NCI-H226 (cell line): ENCODE measurements at places on chromosomes 2 and 18.

GRCh38 chr18:33034945-33035344 lies 262.1 kb upstream of the KLHL14 start:
- DNase-seq = no peak

GRCh38 chr2:143513081-143513480 lies 383.9 kb downstream of the ARHGAP15 start:
- DNase-seq = peak; percentile 12

DNA sequence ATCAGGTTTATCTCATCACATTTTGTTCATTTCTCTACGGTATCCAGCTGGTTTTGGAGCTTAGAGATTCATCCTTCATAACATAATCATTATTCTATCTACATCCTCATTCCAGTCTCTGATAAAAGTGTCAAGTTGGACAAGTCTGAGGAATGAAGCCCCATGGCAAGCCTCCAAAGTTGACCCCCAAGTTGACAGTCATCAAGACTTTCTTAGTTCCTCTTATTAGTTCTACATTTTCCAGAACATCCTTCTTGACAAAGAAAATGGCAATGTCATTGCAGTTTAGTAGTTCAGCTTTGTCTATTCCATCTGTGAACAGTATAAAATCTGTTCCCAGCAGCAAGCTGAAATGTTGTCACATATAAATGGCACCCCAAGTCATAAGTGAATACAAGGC lies 4.5 kb upstream of the TMSB10 start:
- DNase-seq = no peak

GRCh38 chr2:234410526-234410925 lies 86.4 kb downstream of the ARL4C start:
- DNase-seq = no peak

DNA sequence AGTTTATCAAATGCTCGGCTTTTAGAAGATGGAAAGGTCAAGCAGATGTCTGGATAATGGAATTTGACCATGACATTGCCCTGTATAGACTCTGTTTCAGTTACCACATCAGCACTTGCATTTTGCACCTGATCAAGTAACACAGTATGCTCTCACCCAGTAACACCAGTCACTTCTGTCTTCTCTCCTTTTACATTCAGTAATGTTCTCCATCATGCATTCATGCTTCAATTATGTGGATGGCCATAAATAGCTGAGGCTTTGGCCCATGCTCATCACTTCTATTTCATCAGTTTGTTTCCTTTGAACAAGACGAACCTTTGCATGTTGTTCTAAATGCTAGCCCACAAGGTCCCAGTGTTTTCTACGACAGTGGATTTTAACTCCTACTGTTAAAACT lies 322.9 kb upstream of the ACVR2A start:
- DNase-seq = no peak

- DNase-seq = no peak
These were observed 8.5 kb upstream of the ANKRD62 start for GRCh38 chr18:12085136-12085535.

DNA sequence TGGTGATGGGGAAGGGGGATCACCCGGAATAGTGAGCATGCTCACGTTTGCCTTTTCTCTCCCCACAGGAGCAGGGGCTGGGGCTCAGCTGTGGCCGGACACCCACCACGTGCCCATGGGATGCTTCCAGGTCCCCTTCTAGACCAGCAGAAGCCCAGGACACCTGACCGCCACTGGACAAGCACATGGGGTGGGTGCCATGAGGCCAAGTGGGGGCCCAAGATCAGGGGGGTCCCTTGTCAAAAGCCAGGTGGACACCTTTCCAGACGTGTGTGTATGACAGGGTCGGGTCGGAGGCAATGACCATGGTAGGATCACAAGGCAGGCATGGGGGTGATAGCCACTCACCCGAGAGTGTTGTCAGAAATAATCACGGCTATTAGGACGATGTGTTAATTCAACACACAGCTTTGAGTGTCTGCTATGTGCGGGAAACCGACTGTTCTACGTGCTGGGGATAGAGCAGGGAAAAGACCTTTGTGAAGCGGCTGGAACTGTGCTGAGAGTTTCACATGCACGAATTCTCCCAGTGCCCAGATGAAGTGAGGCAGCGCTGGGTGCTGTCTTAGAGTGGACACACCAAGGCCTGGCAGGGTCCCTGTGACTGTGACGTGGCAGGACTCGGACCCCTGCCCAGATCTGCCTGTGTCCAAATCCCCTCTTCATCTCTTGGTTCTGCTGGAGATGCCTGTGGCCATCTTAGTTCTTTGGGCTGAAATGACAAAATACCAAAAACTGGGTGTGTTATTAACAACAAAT lies 244.7 kb downstream of the NDUFA10 start:
- no peak for DNase-seq

GRCh38 chr2:157441072-157441454 lies 2.8 kb downstream of the CYTIP start:
- no peak for DNase-seq

- DNase-seq = no peak
These were observed 64.0 kb upstream of the DNMT3A start for GRCh38 chr2:25405611-25406295.

- DNase-seq = no peak
These were observed 115.6 kb downstream of the RTTN start for GRCh38 chr18:70089858-70090257.

- no peak for DNase-seq
These were observed 54.1 kb downstream of the EML4 start for GRCh38 chr2:42223067-42223854.

- peak; percentile 43 for DNase-seq
These were observed 17.3 kb downstream of the PFN4 start for GRCh38 chr2:24105816-24106215.

GRCh38 chr2:233917116-233917515 lies at the start of gene TRPM8:
Gene TRPM8, plus strand, starts transcription at chr2:233917373. Its CDS starts 9,165 bp downstream, at chr2:233926538.
- DNase-seq = no peak

DNA sequence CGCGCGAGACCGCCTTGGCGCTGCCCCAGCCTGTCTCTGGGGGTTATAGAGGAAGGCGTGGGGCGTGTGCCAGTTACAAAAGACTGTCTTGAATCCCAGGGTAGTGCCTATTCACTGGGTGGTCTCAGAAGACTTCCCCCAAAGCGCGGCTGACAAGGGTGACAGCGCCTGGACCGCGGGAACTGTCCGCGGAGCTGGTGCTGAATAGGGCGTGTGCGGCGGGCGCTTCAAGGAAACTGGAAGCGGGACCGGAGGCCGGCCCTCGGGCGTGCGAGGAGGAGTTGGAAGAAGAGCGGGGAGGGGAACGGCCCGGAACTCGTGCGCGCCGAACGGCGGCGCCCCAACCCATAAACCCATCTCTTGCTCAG lies 2.3 kb downstream of the EGR4 start:
- peak; percentile 43 for DNase-seq

GRCh38 chr18:40546875-40547274 lies 1408.2 kb upstream of the PIK3C3 start:
- DNase-seq = no peak

GRCh38 chr18:24397131-24397693 lies 412 bp downstream of the OSBPL1A start:
- peak; percentile 6 for DNase-seq

- DNase-seq = no peak
These were observed 67.9 kb downstream of the TGOLN2 start for GRCh38 chr2:85259879-85260278.

DNA sequence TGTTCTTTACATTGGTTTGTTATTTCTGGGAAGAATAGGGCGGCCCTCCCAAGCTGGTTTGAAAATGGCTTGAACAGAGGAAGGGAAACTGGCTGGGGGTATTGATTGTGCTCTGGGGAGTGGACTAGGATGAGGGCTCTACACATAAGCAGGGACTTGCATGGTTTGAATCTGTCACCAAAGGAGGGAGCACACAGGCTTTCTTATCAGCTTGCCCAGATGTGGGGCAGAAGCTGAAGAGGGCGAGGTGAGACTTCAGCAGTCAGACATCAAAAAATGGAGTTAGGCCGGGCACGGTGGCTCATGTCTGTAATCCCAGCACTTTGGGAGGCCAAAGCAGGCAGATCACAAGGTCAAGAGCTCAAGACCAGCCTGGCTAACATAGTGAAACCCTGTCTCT lies 7.2 kb upstream of the RAB12 start:
- no peak for DNase-seq

GRCh38 chr2:39620067-39620466 lies 45.6 kb upstream of the TMEM178A start:
- DNase-seq = peak; percentile 84

GRCh38 chr2:116586328-116586689 lies 1228.2 kb upstream of the DDX18 start:
- DNase-seq = no peak

DNA sequence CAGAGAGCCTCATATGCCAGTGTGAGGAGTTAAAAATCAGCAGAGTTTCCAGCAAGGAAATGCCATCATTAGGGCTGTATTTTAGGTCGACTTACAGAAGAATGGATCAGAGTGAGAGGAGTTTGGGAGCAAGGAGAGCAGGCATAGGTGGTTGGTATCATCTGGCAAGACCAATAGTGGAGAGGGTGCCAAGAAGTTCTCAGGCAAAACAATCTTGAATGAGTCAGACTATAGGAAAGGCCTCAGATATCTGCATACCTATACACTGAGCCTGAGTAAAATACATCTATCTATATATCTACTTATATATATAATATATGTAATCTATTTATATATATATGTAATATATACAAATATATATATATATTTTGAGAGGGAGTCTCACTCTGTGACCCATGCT lies 57.3 kb downstream of the TMEFF2 start:
- DNase-seq = peak; percentile 52

DNA sequence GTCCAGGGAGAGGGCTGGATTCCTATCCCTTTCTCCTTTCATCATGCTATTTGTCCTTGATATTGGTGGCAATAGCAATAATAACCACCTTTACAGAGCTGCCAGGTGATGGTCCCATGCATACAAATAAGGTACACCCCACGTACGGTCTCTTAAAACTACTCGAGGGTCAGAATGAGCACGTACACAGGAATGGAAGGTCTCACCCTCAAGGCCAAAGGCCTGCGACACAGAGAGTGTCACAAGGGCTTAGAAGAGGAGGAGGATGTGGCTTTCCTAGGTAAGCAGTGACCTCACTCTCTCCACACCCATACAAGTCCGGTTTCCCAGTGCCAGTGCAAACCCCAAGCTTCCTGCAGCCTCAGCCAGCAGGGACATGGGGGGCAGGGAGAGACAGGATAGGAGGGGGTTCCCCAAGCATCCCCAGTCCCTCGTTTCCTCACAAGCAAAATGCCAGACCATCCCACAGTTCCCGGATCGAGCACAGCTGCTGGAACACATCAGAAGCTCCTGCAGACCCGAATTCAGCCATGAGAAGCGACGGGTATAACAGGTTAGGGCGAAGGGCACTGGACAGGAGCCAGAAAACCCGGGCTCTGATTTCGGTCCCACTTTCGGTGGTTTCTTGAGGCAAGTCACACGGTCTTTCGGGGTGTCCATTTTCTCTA lies 49.2 kb downstream of the PLB1 start:
- DNase-seq = peak; percentile 10

GRCh38 chr18:57984490-57985115 lies 59.4 kb upstream of the NEDD4L start:
- DNase-seq = no peak

DNA sequence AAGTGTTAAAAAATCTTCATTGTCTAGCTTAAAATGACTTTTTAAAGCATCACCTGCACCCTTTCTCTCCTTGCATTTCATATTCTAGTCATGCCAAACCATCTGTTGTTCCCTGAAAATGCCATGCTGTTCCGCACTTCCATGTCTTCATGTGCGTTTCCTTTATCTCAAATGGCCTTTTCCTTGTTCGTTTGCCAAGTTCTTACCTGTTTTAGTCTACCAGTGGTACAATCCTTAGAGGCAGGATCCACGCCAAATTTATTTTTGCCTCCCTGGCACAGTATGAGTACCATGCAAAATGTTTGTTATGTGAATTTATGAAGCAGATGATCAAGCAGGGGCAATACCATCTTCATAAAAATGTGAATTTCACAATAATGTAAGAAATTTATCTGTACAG lies 37.0 kb downstream of the TMEFF2 start:
- DNase-seq = no peak

- DNase-seq = peak; percentile 53
These were observed 52.6 kb downstream of the SH2D6 start for GRCh38 chr2:85470850-85471800.

GRCh38 chr2:9192712-9193111 lies 13.9 kb upstream of the ASAP2 start:
- no peak for DNase-seq

DNA sequence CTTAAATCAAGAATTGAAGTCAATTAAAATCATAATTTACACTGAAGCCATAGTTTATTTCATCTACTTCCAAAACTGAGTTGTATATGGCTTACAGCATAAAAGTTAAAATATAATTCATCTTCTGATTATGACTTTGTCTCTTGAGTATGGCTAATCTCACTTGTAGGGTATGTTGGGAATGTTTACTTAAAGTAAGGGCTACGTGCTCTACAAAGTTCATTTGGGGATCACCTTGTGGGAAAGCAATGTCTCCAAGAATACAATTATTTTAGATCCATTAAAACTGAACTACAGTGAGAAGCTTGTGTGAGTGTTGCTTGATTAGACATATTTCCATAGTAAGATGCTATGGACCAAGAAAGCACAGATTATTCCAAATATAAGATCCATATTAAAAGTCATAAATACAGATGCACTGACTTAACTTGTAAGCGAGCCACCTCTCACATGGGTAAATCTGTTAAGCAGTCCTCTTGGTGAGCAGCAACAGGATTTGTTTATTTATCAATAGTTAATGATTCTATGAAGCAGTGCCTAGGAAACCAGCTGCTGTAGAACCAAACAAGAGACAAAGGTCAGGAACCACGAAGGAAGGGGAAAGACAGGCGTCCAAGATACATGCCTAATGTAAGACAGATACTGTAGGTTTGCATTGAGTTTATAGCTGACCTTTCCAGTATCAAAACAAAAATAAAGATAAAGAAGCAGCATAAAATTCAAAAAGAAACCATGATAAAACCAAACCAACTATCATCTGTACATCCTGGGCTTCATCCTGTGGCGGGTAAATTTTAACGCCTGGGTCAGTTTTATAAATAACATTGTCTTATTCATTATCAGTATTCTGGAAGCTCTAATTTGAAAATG lies 24.8 kb downstream of the DSG4 start:
- no peak for DNase-seq

GRCh38 chr2:182381225-182381624 lies 45.6 kb downstream of the PDE1A start:
- DNase-seq = no peak

GRCh38 chr18:74834424-74835309 lies 237.0 kb downstream of the ZNF407 start:
- no peak for DNase-seq

GRCh38 chr2:11288431-11288830 lies 56.0 kb downstream of the ROCK2 start:
- DNase-seq = no peak

DNA sequence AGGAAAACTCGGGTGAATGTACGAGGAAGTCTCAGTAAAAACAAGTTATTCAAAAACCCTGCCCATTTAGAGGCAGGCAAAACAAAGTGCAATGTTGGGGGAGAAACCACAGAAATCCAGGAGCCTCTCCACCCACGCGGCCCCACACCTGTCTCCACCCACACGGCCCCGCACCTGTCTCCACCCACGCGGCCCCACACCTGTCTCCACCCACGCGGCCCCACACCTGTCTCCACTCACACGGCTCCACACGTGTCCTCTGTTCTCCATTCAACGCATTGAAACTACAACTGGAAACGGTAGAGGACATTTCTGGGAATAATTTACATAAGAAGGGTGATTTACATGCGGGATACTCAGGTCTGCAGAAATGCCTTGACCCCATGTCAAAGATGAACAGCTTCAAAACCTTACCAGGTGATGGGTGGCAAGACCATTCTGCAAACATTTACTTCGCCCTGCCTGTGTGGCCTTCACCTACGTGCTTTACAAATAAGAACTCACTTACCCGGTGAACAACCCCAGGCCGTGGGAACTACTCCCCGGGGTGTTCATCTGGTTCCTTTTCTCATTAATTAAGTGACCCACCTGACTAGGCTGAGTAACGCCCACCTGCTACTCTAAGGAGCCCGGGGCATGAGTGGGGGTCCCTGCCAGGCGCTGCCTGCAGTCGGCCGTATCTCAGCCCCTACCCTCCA lies 100.4 kb downstream of the EIPR1 start:
- no peak for DNase-seq
